ENCODE measurements at places on chromosomes 5 and 9. TPM values are rescaled to one million over a fixed set of nuclear protein-coding genes. Genes with fewer than 3 reads are reported as not detected.

- no peak for DNase-seq
Observed at GRCh38 chr9:83024506-83025125, 38.3 kb downstream of the RASEF start.

DNA sequence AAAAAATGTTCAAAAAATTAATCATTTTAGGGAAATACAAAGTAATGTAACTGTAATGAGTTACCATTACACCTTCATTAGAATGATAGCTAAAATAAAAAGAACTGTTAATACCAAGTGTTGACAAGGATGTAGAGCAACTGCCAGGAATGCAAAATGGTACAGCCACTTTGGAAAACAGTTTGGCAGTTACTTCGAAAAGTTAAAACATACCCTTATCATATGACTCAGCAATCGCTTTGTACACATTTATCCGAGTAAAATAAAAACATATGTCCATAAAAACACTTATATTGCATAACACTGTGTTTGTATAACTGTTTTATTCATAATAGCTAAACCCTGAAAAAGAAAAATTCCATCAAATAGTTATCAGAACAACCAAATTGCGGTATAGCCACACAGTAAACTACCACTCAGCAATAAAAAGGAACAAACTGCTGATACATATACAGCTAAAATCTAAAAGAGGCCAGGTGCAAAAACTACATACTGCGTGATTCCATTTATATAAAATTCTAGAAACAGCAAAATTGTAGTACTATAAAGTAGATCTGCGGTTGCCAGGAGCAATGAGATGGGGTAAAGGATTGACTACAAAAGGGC lies 61.7 kb downstream of the RFX3 start:
- DNase-seq = no peak

DNA sequence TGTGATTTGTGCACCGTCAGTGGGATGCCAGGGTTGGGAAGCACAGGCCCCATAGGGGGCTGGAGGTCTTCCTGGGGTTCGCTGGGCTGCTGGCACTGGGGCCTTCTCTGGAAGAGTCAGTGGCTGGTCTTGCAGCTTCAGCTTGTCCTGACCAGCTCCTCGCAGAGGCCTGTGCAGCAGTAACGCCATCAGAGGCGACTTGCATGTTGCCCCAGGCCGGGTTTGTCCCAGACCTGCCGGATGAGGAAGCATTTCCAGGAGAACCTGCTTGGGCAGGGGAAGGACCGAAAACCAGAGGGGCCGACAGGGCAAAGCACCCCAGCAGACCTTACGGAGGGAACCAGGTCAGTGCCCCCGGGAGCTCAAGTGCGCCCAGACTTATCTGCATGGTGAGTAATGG lies 54.7 kb upstream of the IRX2 start:
- no peak for DNase-seq

Gene TMEM252
- total RNA-seq = not detected

Gene GMCL2
- total RNA-seq = not detected

GRCh38 chr9:84788803-84789462 lies 119.4 kb downstream of the NTRK2 start:
- no peak for DNase-seq

- no peak for DNase-seq
Observed at GRCh38 chr9:137202966-137203365, 2.4 kb upstream of the TPRN start.

Gene RAB14
- 58.2 TPM for total RNA-seq

Gene PNPLA7
- total RNA-seq = 3.1 TPM

- no peak for DNase-seq
Observed at GRCh38 chr5:82766206-82766605, 311.0 kb downstream of the TMEM167A start.

GRCh38 chr5:65625743-65626142 lies 916 bp downstream of the SHLD3 start:
- no peak for DNase-seq

Gene WWC1
- total RNA-seq = 1.3 TPM

Gene ZNF366
- total RNA-seq = not detected

Gene GRM6
- not detected for total RNA-seq

DNA sequence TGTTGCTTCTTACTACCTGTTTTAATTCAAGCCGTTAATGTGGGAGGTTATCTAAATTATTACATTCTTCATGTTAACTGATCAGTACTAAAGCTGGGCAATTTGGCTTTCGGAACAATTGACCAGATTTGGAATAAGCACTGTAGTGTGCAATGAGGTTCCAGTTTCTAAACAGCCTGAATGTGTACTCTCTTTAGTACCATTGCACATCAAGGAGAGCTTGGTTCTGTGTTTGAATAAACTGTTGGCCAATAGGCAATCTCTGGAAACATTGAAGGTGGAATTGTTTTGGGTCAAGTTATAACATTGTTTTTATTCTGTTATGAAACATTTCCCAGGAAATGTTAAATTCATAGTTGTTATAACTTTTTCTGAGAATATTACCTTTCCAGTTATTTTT lies 105.2 kb downstream of the PBX3 start:
- no peak for DNase-seq

Gene RICTOR
- total RNA-seq = 27.8 TPM

Gene CNTNAP3
- total RNA-seq = not detected

GRCh38 chr9:133569121-133569785 lies 34.7 kb downstream of the ADAMTSL2 start:
- DNase-seq = no peak

Gene IL9
- 123 TPM for total RNA-seq

DNA sequence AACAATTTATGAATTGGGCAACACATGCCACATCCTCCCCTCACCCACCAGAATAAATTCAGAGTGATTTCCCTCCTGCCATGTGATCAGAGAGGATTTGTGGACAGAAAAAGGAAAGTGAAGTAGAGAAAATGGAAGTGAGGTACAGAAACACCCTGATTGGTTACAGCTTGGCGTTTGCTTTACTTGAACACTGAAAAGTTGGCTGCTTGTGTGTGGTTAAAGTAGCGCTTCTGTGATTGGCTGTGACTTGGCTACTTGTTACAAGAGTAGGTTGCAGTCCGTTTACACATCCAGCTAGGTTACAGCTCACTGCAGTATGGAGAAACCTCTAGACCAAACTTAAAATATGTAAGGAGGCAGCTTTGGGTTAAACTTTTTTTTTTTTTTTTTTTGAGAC lies 205.2 kb upstream of the ZNF608 start:
- no peak for DNase-seq

- no peak for DNase-seq
Observed at GRCh38 chr5:111733571-111733970, 23.4 kb downstream of the NREP start.

GRCh38 chr5:38776149-38776896 lies 69.5 kb upstream of the OSMR start:
- no peak for DNase-seq

Gene PCDHGA1
- total RNA-seq = not detected

Gene MCTP1
- not detected for total RNA-seq

Gene TAF11L4
- total RNA-seq = not detected

- DNase-seq = no peak
Observed at GRCh38 chr9:134323741-134324358, 2.4 kb upstream of the RXRA start.

- no peak for DNase-seq
Observed at GRCh38 chr5:173792781-173793547, 95.2 kb upstream of the CPEB4 start.

Gene NR5A1
- not detected for total RNA-seq

DNA sequence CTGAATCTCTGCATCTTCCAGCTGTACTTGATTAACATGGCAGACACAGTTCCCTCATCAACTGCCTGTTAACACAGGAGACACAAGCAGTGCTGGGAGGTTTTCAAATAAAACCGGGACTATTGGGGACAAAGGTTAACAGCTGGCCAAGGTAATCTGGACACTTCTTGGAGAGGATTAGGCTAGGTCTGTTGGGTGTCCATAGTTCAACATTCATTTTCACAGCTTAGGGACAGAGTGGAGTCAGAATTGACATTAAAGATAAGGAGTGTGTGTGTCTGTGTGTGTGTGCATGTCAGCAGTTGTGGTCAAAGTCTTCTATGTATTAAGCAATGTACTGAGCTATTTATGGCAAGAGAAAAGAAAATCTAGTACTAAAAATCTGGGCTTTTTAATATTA lies 216.2 kb downstream of the MED10 start:
- DNase-seq = no peak

Gene TAF11L10
- total RNA-seq = not detected

Measured in activated CD4-positive, alpha-beta memory T cell treated with anti-CD3 and anti-CD28 coated beads for 36 hours (primary cell).